ENCODE measurements at places on chromosomes 2 and 18.

GRCh38 chr18:44852818-44853217 lies 172.1 kb downstream of the SETBP1 start:
- DNase-seq = no peak

DNA sequence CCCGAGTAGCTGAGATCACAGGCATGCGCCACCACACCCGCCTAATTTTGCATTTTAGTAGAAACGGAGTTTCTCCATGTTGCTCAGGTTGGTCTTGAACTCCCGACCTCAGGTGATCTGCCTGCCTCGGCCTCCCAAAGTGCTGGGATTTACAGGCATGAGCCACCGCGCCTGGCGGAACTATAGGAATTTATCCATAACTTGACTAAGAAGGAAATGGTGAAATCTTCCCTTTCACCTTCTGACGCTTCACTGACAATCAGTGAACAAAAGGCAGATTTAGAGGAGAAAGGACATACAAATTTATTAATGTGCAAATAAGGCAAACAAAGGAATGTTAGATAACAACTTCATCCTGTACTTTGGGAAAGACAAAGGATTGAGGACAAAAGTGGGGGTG lies 15.4 kb upstream of the GULP1 start:
- DNase-seq = no peak

GRCh38 chr2:66437691-66438497 lies 3.0 kb downstream of the MEIS1 start:
- no peak for DNase-seq

- no peak for DNase-seq
Observed at GRCh38 chr2:186995092-186995491, 146.1 kb upstream of the ZSWIM2 start.

GRCh38 chr2:127425540-127426490 lies 7.6 kb downstream of the PROC start:
- no peak for DNase-seq

GRCh38 chr2:2166881-2167280 lies 164.2 kb downstream of the MYT1L start:
- DNase-seq = no peak

- no peak for DNase-seq
Observed at GRCh38 chr18:58416704-58417683, 211.9 kb downstream of the ALPK2 start.

DNA sequence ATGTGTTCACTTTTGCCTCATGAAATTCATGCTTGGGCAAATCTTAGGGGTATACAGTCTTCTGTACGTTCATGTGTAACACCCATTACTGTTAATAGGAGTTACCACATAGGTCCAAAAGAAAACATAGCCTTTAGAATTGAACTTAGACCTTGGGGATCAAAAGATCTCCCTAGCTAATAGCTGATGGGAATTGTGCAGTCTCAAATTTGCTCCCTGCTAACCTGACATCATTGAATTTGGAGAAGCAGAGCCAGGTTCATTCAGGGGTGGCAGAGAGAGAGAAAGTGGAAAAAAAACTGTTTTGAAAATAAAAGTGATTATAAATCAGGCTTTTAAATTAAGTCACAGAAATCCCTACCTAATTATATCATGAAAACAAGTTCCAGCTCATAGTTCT lies 28.0 kb upstream of the PPP3R1 start:
- no peak for DNase-seq

GRCh38 chr2:191866675-191867506 lies 20.0 kb upstream of the CAVIN2 start:
- peak; percentile 85 for DNase-seq

DNA sequence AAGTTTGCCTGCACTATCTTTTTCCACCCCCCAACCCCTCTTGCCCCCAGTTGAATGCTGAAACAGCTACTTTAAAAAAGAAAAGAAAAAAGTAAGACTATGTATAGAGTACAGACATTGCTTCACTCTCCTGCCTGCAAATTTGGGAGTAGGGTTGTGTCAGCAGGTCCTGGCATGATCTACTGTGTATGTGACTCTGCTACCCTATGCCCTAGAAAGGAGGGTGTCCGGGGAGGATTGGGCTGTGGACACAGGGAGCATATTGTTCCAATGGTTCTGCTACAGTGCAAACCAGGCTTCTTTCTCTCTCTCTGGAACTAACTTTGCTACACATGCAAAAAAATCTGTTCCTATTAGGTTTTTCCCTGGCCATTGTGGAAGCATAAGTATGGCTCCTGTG lies 9.9 kb upstream of the ZEB2 start:
- DNase-seq = peak; percentile 32

DNA sequence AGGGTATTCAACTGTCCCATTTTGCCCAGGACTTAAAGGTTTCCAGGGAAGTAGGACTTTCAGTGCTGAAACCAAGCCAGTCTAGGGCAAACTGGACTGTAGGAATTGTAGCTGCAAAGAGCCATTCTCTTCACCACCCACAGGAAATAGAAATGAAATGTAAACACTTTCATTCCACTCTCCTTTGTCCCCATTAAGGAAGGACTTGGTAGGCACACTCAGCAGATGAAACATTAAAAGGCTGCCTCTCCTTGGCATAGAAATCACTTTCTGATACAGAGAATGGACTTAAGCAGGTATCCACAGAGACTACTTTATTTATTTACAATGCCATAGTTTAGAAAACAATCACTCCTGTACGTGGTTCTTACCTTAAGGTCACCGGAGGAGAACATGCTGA lies 102.9 kb upstream of the CCDC195 start:
- no peak for DNase-seq

- DNase-seq = no peak
Observed at GRCh38 chr18:75189696-75190095, 19.2 kb downstream of the PTGR3 start.
